ENCODE measurements at places on chromosomes 7 and 10.

- no peak for DNase-seq
Measured at GRCh38 chr7:11133436-11133959, 159.8 kb downstream of the PHF14 start.

DNA sequence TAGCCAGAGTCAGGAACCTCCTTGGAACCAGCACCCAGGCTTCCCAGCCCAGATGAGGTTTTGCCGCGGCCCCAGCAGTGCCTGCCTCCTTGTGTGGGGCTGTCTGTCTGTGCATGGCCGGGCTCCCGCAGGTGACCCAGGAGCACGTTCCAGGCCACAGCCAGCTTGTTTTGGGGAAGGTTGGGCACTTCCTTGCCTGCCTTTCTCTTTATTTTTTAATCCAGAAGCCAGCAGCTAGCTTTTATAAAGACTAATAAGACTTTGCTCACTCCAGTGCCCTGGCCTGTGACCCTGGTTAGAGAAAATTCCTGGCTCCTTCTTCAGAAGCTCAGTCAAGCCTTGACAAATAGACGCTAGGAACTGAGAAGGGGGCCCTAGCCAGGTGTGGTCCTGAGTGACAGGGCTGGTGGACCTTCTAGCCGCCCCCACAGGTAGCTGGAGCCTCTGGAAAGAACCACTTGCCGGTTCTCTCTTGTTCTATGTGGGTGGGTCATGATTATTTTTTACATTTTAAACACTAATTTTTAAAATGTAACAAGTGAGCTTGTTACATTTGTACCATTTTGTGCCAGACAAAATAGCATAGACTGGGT lies 837 bp downstream of the SLC29A3 start:
- DNase-seq: no peak

DNA sequence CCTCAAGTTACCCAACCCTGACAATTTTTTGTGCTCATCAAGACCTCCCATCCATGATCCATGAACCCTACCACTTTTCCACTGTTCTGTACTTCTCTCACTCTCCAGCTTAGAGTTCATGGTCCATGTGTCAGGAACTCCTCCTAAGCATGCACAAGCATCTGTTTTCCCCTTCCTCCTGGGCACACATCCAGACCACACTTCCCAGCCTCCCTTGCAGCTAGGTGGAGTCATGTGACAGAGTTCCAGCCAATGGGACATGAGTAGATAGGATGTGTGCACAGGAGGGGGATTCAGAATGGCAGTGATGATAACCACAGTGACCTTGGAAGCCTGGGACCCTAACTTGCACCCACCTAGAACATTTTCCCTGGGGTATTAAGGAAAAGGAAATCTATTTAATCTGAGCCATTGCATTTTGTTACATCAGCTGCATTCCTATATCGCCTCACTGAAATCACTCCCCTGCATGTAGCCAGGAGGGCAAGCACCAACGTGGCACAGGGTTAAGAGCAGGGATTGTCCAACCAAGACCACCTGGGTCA lies 9.6 kb upstream of the FRMPD2 start:
- DNase-seq: no peak

DNA sequence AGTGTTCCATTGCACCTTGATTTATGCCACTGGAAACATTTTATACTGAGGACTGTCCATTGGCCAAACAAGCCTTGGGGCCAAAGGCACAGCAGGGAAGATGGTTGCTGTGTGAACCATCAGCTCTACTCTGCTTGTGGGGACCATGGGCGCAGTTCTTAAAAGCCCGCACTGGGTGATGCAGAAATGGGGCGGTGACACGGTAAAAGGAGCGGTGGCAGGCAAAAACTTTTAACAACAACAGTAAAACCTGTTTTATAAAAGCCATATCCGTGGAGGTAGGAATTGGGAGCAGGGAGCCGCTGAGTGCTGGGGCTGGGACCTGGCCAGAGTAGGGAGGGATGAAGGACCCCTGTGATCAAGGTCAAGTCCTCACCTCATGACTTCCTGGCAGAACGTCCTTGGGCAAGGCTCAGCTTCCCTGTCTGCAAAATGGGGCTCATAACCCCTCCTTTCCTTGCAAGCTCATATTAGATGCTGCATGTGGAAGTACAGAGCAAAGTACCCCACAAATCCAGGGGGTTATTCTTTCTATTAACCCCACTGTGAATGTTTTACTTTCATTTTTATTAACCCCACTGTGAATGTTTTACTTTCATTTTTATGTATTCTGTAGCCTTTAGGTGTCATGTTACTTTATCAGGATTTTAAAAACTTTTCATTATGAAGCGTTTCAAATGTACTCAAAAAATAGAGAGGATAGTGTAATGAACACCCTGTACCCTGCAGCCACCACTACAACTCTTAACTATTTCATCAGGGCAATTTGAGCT lies 78.3 kb downstream of the GRK5 start:
- DNase-seq: no peak

DNA sequence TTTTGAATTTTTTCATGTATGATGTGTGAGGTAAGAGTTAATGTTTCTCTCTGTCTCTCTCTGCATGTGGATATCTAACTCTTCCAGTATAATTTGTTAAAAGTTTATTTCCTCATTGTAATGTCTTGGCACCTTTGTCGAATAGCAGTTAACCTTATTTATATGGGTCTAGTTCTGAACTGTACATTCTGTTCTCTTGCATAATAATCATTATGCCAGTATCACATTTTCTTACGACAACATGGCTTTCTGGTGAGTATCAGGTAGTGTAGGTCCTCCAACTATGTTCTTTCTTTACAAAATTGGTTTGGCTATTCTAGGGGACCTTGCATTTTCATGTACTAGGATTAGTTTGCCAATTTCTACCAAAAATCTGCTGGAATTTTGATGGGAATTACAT lies 337.0 kb upstream of the FZD8 start:
- no peak for DNase-seq

DNA sequence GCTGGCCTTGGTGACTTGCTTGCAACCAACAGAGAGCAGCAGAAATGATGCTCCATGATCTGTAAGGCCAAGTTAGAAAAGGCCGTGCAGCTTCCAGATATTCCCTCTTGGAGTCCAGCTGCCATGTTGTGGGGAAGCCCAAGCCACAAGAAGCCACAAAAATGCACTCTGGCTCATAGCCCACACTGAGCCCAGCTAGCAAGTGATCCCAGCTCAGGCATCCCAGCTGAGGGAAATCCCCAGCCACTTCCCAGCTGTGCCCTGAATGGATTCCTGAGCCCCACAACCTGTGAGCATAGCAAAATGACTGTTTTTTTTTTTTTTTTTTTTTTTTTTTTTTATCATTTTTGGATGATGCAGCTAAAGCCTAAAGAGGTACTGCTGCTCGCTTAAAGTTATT lies 11.1 kb upstream of the SDK1 start:
- no peak for DNase-seq

DNA sequence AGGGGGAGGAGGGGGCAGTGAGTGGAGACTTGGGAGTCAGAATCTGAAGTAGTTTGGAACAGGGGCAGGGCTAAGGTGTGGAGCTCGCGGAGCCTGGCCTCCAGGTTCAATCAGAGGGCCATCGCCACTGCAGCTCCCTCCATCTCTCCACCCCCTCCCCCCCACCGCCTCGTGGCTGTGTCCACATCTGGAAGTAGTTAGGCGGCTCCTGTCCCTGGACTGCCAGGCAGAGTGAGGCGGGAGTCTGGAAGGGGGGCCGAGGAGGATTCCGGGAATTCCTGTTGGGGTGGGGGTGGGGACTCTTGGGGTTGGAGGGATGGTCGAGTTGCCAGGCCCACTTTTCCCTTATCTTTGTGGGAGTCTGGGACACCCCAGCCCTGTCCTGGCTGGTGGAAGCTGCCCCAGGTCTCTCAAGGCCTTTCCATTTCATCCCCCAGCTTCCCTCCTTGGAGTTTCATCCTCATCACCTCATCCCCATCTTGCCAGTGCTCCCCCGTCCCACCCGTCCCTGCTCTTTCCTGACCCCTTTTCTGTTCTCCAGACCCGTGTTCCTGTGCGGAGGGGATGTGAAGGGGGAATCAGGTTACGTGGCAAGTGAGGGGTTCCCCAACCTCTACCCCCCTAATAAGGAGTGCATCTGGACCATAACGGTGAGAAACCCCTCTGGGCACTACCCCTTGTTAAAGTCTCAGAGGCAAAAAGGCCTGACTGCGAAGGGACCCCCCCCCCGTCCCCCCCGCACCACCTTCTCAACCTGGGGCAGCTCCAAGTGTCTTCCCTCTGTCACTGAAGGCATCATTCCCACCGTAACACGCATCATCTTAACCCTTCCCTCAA lies 944 bp downstream of the PCOLCE start:
- no peak for DNase-seq

Data from activated CD8-positive, alpha-beta memory T cell treated with anti-CD3 and anti-CD28 coated beads for 1 hour (primary cell).